ENCODE measurements at places on chromosomes 16 and 17.
A peak's percentile ranks its signal among the peaks of the same experiment; 100 is the strongest.

GRCh38 chr17:71824671-71825070 lies 296.1 kb upstream of the SOX9 start:
- DNase-seq = no peak

- peak; percentile 82 for DNase-seq
Observed at GRCh38 chr17:32486111-32486700, 587 bp upstream of the CDK5R1 start.

- DNase-seq = peak; percentile 17
Observed at GRCh38 chr16:21598701-21599121, 666 bp upstream of the METTL9 start.

DNA sequence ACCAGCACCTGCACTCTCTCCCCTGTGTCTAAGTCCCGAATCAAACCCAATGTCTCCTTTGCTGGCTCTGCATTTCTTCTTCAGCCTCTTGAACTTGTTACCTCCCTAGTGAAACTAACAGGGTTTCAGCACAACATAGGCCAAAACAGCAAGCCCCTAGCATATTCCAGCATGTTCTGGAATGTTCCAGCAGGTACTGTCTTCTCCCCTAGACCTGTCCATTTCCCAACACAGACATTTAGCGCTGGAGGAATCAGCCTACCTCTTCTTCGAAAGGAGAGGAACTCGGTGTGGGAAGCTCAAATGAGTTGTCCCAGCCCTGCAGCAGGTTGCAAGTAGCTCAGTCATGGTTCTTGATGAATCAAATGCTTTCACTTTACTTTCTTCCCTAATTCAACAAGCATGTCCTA lies 47.1 kb downstream of the LITAF start:
- DNase-seq = no peak

GRCh38 chr16:1991135-1991551 lies 1.4 kb downstream of the SYNGR3 start:
- no peak for DNase-seq

- no peak for DNase-seq
Observed at GRCh38 chr17:59456923-59457615, 108.3 kb upstream of the DHX40 start.

GRCh38 chr16:77696149-77696548 lies 26.2 kb upstream of the NUDT7 start:
- no peak for DNase-seq
